NK-92 treated with Interleukin-12 subunit alpha and Interleukin-12 subunit beta, amount 100 ng/mL, for 24 hours (cell line): ENCODE measurements at places on chromosomes 1 and 21.

DNA sequence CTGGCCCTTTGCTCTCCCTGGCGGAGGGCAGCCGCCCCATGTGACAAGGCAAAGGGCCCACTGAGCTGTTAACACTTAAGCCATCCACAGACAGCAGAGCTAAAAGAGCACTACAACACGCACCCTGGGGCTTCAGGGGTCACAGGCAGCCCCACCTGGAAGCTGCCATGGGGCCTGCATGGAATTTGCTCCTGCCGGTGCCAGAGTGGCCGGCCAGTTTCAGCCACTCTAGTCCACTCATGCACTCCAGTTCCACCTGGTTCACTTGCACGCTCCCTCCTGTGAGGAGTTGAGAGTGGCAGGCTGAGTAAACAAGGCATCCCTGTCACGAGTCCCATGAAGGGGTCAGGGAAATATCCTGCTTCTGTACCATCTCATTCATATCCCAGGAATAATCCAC lies 55.3 kb downstream of the RIMS3 start:
- no peak for DNase-seq

DNA sequence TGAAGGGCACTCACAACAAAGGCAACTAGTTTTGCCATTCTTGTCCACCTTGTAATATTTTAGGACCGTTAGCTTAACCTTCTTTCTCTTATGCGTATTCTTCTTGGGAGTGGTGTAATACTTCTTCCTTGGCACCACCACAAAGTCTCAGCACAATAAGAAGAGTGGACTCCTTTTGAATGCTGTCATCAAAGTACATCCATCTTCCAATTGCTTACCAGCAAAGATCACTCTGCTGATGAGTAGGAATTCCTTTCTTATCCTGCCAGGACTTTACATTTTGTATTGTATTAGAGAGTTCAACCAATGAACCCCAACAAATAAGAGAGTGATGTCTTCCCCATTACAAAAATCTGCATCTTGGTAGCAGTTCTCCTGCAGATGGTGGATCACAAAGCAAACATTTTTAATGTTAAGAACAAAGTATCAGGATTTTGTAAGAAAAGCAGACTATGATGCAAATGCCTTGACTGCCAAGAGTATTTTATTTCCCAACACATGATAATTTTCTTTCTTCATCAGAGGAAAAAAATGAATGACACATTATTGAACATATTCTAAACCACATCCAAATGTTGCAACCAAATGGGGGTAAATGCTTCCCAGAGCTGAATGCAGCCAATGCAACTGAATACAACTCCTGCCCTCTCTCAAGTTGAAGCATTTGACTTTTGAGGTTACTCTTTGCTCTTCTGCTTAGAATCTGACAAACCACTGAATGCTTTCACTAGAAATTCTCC lies 5.1 kb upstream of the ARNT start:
- DNase-seq: no peak

DNA sequence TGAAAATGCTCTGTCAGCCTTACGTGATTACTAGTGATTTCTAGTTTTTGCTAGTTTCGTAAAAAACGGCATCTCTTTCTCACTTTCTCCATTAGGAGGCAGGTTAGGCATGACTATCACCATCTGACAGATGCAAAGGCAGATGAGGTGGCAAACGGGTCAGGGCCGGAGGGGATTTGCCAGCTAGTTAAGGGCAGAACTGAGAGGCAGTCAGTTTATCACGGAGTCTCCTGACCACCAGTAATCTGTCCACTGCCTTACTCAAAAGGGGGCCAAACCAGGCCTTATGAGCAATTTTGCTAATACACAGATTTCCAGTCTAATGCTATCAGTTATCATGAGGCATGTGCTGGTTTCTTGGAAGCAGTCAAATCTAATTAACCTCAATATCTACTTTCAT lies 159.3 kb downstream of the TSEN15 start:
- DNase-seq: no peak

DNA sequence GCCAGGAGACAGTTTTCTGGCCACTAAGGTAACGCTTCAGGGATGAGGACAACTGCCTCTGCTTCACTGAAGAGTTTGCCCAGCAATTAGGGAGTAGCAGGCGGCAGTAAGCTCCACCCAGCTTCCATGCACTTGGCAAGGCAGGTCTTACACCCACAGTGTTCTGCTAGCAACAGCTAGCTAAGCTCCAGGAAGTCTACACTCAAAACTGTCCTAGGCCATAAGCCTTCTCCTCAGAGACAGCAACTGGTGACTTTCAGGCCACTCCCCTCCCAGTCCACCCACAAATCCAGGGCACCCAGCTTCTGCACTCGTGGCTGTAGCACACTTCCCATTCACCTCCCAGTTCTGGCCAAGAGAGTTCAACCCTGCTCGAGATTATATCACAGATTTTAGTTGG lies 47.3 kb downstream of the KMO start:
- DNase-seq: no peak

DNA sequence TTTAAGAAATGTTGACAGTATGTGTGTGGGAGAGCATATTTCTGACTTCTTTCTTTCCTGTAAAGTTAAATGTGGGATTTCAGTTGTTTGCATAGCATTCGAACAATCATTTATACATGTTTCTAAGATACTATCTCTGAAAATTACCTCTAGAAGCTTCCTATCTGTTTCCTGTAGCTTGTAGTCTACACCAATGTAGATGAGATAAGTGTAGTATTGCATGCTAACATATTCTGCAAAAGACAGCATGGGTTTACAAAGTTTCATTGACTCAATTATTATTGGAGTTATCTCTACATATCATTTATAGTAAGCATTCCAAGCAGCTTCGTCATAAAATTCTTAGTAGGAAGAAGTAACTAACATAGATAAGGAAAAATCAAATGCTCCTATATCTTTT lies 98.9 kb upstream of the DPYD start:
- DNase-seq: no peak

GRCh38 chr1:181984006-181984405 lies 77.5 kb downstream of the ZNF648 start:
- no peak for DNase-seq
